ENCODE measurements at places on chromosomes 7 and 10. TPM values are rescaled to one million over a fixed set of nuclear protein-coding genes. Genes with fewer than 3 reads are reported as not detected.

The GFRA1 gene
- total RNA-seq: 4.4 TPM

The UBE2H gene
- 59.3 TPM for total RNA-seq

The NAT16 gene
- total RNA-seq: 0.43 TPM

The SHH gene
- total RNA-seq: 0.23 TPM

The HMX2 gene
- total RNA-seq: not detected

The NET1 gene
- total RNA-seq: 68.0 TPM

The CCDC186 gene
- total RNA-seq: 29.5 TPM

- H3K27ac ChIP-seq: no peak overlapping the region
- H3K4me3 ChIP-seq: no peak overlapping the region
- no peaks in the 10 kb centered on the region for H3K27me3 ChIP-seq
- peaks cover 2% of the 10 kb centered on the region for H3K4me1 ChIP-seq
Observed at GRCh38 chr7:17234030-17234397, 64.4 kb upstream of the AHR start.

- H3K4me3 ChIP-seq: no peak overlapping the region
- H3K4me1 ChIP-seq: peaks cover 5% of the 10 kb centered on the region
- H3K27ac ChIP-seq: no peak overlapping the region
- no peak for DNase-seq
- no peaks in the 10 kb centered on the region for H3K36me3 ChIP-seq
Observed at GRCh38 chr7:11620406-11621253, 211.4 kb downstream of the THSD7A start.

- no peak for DNase-seq
- no peaks in the 10 kb centered on the region for H3K36me3 ChIP-seq
- H3K4me1 ChIP-seq: peaks cover 11% of the 10 kb centered on the region
- H3K4me3 ChIP-seq: no peak overlapping the region
- H3K27me3 ChIP-seq: no peaks in the 10 kb centered on the region
- no peak overlapping the region for H3K27ac ChIP-seq
Observed at GRCh38 chr7:94296881-94297280, 97.8 kb upstream of the COL1A2 start.

DNA sequence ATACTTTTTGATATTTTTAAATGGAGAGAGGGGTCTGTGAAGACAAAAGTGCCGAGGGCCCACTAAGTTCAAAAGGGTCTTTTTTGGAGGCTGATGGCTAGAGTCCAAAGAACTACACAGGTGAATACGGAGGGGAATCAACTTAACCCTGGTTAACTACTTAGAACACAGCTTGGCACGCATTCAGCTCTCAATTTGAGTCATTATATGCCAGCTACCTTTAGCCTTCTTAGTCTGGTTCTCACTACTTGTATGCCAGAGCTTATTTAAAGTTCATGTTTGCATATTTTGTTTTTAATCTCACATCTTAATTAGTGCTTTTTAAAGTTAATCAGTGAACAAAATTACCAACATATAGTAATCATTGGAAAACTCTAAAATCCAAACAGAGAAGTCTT, 80.8 kb downstream of the VWDE start:
- no peak overlapping the region for H3K4me3 ChIP-seq
- H3K36me3 ChIP-seq: no peaks in the 10 kb centered on the region
- H3K27ac ChIP-seq: no peak overlapping the region
- H3K27me3 ChIP-seq: no peaks in the 10 kb centered on the region
- DNase-seq: no peak

DNA sequence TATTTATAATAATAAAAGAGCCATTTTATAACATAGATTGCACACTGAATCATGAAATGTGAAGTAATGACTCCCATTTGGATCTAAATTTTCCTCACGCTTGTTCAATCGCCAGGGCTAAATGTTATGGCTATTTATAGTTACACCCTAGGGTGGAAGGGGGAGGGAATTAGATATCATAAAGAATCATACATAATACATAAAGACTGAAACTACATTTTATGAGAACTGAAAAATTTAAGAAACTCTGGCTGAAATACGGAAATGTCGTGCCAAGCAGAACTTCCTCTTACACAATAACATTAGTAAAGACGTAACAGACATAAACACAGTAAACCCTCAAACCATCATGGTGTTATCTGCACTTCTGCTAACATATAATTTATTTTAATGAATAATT, 327.5 kb upstream of the PHF14 start:
- DNase-seq: no peak
- H3K36me3 ChIP-seq: no peaks in the 10 kb centered on the region
- H3K27ac ChIP-seq: no peak overlapping the region
- H3K27me3 ChIP-seq: no peaks in the 10 kb centered on the region
- H3K4me3 ChIP-seq: no peak overlapping the region
- H3K4me1 ChIP-seq: no peaks in the 10 kb centered on the region

DNA sequence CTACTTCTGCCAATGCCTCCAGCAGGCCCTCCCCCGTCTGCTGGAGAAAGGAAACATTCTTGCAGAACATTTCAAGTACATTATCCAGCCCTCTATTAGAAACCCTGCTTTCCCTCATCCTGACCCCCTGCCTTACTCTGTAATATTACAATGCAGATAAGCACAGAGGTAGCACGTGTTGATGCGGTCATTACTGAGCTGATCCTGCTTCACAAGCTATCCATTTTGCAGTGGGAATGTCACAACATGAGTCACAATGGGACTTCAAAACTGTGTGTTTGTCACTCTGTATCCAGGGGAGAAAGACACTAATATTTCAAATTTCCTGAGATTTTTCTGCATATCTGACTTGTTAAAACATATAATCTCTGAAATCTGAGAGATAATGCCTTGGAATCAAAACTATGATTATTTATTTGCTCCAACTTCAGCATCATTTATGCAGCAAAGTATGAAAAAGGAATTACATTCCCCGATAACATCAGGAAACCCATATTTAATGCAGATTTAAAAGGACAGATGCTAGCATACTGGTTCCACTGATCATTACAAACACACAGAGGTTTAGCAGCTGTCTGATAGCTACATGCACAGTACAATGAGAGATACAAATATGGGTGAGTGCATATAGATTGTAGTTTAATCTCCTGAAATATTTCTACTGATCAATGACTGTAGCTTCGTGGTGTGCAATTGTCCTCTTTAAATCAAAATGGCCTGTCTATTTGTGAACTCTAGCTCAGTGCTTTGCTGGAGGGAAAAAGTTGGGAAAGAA, 239.7 kb downstream of the SORCS3 start:
- H3K36me3 ChIP-seq: no peaks in the 10 kb centered on the region
- no peak for DNase-seq
- H3K4me1 ChIP-seq: no peaks in the 10 kb centered on the region

- H3K36me3 ChIP-seq: no peaks in the 10 kb centered on the region
- H3K4me1 ChIP-seq: peaks cover 4% of the 10 kb centered on the region
- no peak overlapping the region for H3K27ac ChIP-seq
- H3K27me3 ChIP-seq: no peaks in the 10 kb centered on the region
- no peak overlapping the region for H3K4me3 ChIP-seq
Observed at GRCh38 chr7:124489082-124489819, 276.3 kb downstream of the GPR37 start.

- no peak overlapping the region for H3K4me3 ChIP-seq
- no peaks in the 10 kb centered on the region for H3K36me3 ChIP-seq
- H3K27me3 ChIP-seq: no peaks in the 10 kb centered on the region
Observed at GRCh38 chr7:68587599-68587998, 1010.7 kb upstream of the AUTS2 start.

GRCh38 chr10:117005527-117006055, 604 bp upstream of the SHTN1 start:
- peaks cover 29% of the 10 kb centered on the region for H3K4me1 ChIP-seq
- peak overlapping the region; percentile 95 for H3K27ac ChIP-seq
- no peaks in the 10 kb centered on the region for H3K36me3 ChIP-seq
- DNase-seq: no peak

- no peaks in the 10 kb centered on the region for H3K4me1 ChIP-seq
- H3K4me3 ChIP-seq: peak overlapping the region; percentile 20
- no peaks in the 10 kb centered on the region for H3K36me3 ChIP-seq
- H3K27ac ChIP-seq: no peak overlapping the region
- H3K27me3 ChIP-seq: no peaks in the 10 kb centered on the region
Observed at GRCh38 chr10:30671026-30671616, 41.6 kb upstream of the LYZL2 start.

DNA sequence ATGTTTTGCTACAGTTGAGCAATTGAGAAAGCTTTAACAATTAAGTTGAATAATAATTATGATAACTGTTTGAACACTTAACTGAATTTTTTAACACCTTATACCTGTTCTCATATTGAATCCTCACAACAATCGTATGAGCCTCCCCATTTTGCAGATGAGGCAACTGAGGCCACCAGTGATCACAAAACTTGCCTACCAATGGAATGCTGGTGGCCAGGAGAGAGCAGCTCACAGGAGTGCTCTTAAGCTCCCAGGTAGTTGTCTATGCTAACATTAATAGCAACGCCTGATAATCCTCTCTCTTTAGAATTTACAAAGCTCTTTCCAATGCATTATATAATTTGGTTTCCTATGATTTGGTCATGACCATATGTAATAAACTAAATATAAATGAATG, 21.6 kb downstream of the GPNMB start:
- H3K27me3 ChIP-seq: no peaks in the 10 kb centered on the region
- H3K36me3 ChIP-seq: no peaks in the 10 kb centered on the region
- DNase-seq: no peak

GRCh38 chr10:60396766-60397165, 7.1 kb upstream of the ANK3 start:
- H3K27ac ChIP-seq: no peak overlapping the region
- no peaks in the 10 kb centered on the region for H3K4me1 ChIP-seq
- H3K4me3 ChIP-seq: no peak overlapping the region
- H3K36me3 ChIP-seq: no peaks in the 10 kb centered on the region
- H3K27me3 ChIP-seq: no peaks in the 10 kb centered on the region

GRCh38 chr10:77357611-77358310, 279.8 kb downstream of the KCNMA1 start:
- H3K4me1 ChIP-seq: no peaks in the 10 kb centered on the region
- no peaks in the 10 kb centered on the region for H3K27me3 ChIP-seq
- H3K4me3 ChIP-seq: no peak overlapping the region
- no peak overlapping the region for H3K27ac ChIP-seq
- H3K36me3 ChIP-seq: no peaks in the 10 kb centered on the region

- H3K27ac ChIP-seq: no peak overlapping the region
- no peaks in the 10 kb centered on the region for H3K27me3 ChIP-seq
- DNase-seq: no peak
- H3K4me1 ChIP-seq: no peaks in the 10 kb centered on the region
- no peak overlapping the region for H3K4me3 ChIP-seq
- H3K36me3 ChIP-seq: no peaks in the 10 kb centered on the region
Observed at GRCh38 chr7:127018889-127019288, 233.9 kb downstream of the GRM8 start.

- peaks cover 14% of the 10 kb centered on the region for H3K36me3 ChIP-seq
- H3K4me3 ChIP-seq: no peak overlapping the region
- no peaks in the 10 kb centered on the region for H3K4me1 ChIP-seq
- no peak for DNase-seq
- no peak overlapping the region for H3K27ac ChIP-seq
Observed at GRCh38 chr7:55163733-55164132, 144.9 kb downstream of the EGFR start.

GRCh38 chr10:74652664-74653063, 173.7 kb upstream of the KAT6B start:
- no peak overlapping the region for H3K27ac ChIP-seq
- H3K27me3 ChIP-seq: no peaks in the 10 kb centered on the region
- no peaks in the 10 kb centered on the region for H3K36me3 ChIP-seq
- no peak for DNase-seq
- H3K4me1 ChIP-seq: no peaks in the 10 kb centered on the region

DNA sequence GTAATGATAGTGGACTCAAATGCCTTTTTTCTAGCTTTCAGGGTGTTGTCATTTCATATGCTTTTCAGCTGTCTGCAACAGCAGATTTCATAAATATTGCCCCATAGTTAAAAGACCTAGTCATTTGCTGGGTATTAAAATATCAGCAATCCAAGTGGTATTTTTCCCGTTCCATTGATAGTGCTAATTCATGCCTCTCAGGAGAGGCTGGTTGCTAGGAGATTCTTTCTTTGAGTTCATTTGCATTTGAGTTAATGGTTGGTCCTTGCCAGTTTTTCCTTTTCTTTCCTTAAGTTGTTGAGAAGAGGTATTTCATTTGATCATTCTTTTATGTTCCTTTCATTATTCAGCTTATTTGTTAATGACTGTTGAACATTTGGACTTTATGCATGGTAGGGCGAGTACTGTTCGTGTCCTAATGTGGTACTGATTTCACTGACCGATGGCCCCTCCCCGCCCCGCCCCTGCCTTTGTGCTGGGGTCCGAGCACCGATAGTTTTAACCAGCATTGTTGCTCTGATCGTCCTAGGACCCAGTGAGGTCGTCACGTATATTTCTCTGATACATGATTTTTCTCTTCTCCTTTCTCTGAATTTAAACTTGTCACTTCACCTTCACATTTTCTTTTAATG, 128.6 kb downstream of the CCNY start:
- no peak overlapping the region for H3K4me3 ChIP-seq
- DNase-seq: no peak
- no peak overlapping the region for H3K27ac ChIP-seq
- H3K36me3 ChIP-seq: no peaks in the 10 kb centered on the region
- H3K4me1 ChIP-seq: peaks cover 11% of the 10 kb centered on the region
- H3K27me3 ChIP-seq: no peaks in the 10 kb centered on the region

DNA sequence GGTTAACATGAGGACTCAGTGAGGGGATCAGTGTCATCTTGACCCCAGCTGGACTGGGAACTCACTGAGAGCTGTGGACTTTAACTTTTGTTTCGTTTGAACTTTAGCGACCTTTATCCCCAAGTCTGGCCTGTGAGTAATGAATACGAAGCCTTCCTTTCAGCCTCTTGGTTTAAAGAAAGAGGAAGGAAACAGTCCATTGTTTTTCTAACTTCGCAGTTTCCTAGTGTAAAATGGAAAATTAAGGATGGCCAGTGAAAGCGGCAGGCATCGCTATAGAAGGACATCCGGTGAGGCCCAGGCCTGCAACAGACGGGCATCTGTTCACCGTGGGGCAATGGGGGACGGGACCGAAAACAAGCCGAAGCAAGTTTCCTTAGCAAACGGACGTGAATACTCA, 44.1 kb upstream of the ADO start:
- H3K36me3 ChIP-seq: no peaks in the 10 kb centered on the region
- H3K4me3 ChIP-seq: no peak overlapping the region
- H3K27me3 ChIP-seq: no peaks in the 10 kb centered on the region
- no peak overlapping the region for H3K27ac ChIP-seq
- no peak for DNase-seq

GRCh38 chr7:80671744-80672143, 33.3 kb downstream of the CD36 start:
- H3K4me3 ChIP-seq: no peak overlapping the region
- no peak for DNase-seq
- no peaks in the 10 kb centered on the region for H3K36me3 ChIP-seq
- H3K27ac ChIP-seq: no peak overlapping the region
- no peaks in the 10 kb centered on the region for H3K4me1 ChIP-seq

DNA sequence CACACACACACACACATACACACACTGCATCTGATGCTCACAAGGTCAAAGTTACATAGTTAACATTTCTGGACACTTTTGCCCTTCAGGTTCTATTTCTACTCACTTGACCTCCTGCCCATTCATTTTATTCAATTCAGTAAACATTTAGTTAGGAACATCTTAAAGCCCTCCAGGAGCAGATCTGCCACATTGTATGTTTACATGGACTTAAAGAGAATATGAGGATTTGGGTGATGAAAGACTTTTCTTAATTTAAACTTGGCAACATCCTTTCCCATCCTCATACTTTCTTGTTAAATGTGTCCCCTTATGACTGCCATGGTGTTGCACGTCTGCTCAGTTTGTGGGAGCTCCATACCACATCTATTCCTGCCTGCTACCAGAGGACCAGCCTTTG, 322.8 kb upstream of the BMPER start:
- H3K4me1 ChIP-seq: no peaks in the 10 kb centered on the region
- H3K4me3 ChIP-seq: no peak overlapping the region
- no peaks in the 10 kb centered on the region for H3K36me3 ChIP-seq
- no peak overlapping the region for H3K27ac ChIP-seq

- H3K27me3 ChIP-seq: no peaks in the 10 kb centered on the region
- H3K4me1 ChIP-seq: no peaks in the 10 kb centered on the region
- no peak overlapping the region for H3K27ac ChIP-seq
- DNase-seq: no peak
- no peaks in the 10 kb centered on the region for H3K36me3 ChIP-seq
- no peak overlapping the region for H3K4me3 ChIP-seq
Observed at GRCh38 chr7:128045766-128046165, 14.5 kb upstream of the LRRC4 start.

All from pancreas (tissue), 10 donors.